NK-92 treated with Interleukin-12 subunit alpha and Interleukin-12 subunit beta, amount 100 ng/mL, for 24 hours (cell line): ENCODE measurements at places on chromosomes 4 and X.

- no peak for DNase-seq
Measured at GRCh38 chrX:132858018-132858417, 100.4 kb downstream of the HS6ST2 start.

- no peak for DNase-seq
Measured at GRCh38 chrX:46180258-46180687, 364.9 kb downstream of the ZNF674 start.

DNA sequence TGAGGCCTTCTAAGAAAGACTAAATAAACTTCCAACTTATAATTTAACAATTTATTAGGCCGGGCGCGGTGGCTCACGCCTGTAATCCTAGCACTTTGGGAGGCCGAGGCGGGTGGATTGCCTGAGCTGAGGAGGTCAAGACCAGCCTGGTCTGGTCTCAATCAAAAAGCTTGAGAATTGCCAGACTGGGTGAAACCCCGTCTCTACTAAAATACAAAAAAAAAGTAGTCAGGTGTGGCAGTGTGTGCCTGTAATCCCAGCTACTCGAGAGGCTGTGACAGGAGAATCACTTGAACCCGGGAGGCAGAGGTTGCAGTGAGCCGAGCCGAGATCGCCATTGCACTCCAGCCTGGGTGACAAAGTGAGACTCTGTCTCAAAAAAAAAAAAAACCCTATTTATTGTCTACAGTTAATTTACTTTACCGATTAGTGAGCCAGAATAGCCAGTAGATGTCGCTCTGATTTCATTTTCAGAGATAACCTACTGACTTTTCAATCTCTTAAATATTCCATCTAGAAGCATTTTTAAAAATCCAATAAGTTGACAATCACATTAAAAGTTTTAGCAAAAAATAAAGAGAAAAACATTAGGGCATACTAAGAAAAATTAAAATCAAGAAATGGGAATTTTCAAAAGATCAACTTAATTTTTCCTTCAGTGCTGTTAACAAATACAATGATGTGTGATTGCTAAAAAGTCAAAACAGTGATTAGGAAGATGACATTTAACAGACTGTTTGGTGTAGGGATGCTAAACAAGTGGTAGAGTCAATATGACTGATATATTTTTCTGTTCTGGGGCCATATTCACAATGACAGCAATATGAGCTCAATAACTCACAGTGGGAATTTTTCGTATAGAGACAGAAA is 4.3 kb upstream of the SHROOM3 start:
- DNase-seq = no peak

DNA sequence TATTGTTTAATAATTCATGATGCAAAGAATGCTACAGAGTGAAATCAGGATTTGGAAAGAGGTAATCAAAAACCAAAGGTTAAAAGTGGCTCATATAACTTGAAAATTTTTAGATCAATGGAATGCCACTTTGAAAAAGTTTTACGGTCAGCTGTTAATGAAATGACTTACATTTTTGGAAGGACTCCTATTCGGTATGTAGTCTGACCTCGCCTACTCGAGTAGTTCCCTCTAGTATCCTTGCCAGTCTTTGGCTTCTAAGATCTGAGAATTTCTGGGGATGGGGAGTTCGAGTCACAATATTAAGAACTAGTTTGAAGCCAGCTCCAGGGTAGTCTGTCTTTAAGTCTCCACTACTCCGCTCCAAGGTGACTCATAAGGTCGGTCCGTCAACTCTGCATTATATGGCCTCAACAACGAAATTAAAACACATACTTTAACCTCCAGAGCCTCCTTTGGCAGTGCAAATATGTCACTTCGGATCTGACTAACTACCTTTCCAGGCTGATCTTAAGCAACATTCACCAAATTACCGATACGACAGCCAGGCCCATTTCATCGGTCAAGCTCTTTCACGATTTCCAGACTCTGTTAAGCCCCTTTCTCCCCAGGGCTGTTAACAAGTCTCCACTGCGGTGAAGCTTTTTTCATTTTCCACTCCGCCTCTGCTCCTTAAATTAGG is 733 bp upstream of the NAA15 start:
- DNase-seq = no peak

DNA sequence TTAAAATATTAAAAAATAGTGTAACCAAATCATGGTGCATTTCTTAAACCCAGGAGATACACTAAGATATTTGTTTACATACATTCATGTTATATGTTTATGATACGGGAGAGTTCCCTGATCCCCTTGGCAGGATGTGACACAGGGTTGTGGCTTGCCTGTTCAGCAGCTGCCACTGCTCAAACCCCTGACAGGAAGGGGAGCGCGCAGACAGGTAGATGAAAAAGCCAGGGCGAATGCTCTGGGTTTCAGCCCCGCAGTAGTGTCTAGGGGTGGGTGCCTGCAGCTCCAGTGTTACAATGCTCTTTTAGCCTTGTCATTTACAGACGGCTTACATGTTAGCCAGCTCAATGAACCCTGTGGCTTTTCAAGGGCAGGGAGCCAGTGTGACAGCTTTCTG is 1343.8 kb upstream of the IGFBP7 start:
- DNase-seq = no peak

GRCh38 chr4:155822572-155822971 is 43.5 kb downstream of the ASIC5 start:
- no peak for DNase-seq

DNA sequence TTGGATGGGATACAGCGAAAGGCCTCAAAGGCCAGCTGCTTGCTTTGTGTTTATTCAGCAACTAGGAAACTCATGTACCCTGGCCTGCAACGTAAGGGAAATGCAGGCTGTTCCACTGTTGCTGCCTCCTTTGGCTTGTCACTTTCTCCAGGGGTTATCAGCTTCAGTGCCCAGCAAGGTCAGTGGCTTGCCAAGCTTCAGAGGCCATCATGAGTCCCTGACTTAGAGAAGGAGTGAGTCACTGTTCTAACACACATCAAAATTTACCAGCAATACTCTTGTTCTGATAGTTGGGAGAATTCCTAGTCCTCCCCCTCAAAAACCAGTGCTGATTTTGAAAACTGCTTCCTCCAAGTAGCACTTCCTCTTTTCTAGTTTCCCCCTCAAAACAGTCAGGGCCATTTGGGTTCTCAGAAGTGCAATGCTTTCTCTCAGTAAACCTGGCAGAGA is 250.8 kb downstream of the ARHGAP24 start:
- DNase-seq = no peak

DNA sequence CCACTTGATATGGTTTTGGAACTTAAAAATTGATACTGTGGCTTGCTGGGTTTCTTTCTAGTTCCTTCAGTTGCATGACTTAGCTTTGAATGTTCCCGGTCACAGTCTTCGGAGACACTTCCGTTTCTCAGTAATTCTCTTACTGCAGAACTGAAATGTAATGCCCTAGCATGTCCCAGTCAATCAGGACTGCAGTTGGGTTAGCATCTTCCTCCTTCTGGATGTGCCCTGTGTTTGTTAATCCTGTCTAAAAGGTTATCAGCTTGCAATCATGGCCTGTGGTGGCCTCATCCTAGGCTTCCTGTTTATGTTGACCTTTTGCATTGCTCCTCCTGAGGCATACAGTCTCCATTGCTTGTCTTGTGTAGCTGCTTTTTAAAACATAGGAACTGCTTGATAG is 275.9 kb downstream of the ARHGAP10 start:
- no peak for DNase-seq

DNA sequence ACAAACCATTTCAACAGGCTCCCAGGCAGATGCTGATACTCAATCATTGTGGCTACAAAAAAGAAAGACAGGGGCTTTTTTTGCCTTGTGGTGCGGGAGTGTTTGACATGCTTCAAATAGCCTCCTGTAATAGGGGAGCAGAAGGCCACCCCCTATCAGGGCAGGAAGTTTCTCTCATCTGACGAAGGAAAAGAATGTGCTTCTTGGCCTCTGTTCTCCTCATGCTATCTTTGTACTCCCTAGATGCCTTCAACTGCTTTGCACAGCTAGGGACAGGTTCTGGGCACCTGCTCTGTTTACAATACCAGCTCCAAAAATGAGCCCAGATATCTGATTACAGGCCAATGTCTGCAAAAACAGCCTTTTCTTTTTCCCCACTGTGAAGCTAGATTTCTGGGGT is 391.1 kb downstream of the STIM2 start:
- DNase-seq = no peak

GRCh38 chr4:130288576-130288975 is 1192.6 kb downstream of the C4orf33 start:
- DNase-seq = no peak

GRCh38 chr4:169802873-169803272 is 45.1 kb upstream of the HPF1 start:
- no peak for DNase-seq

- DNase-seq = no peak
Measured at GRCh38 chr4:107578321-107578720, 141.7 kb downstream of the PAPSS1 start.

GRCh38 chr4:137762591-137762990 is 230.3 kb upstream of the PCDH18 start:
- no peak for DNase-seq

- no peak for DNase-seq
Measured at GRCh38 chr4:7658341-7659204, 223.8 kb upstream of the PSAPL1 start.

GRCh38 chr4:162682651-162683050 is 484.0 kb downstream of the NAF1 start:
- no peak for DNase-seq

DNA sequence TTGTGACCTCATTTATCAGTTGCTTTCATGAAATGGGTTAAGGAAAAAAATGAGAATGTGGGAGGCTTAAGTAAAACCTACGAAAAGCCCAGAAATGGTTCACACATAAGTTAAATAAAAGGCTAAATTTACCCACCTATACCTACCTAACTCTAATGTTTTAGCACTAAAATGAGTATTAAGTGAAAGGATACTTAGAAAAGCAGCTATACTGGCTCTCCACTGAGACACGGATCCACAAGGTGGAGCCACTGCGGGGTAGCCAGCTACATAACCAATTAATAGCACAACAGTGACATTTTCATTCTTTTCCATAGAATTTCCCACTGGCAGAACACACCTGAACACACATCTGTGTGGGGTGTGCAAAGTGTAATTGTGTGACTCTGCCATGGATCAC is 101.9 kb downstream of the MAML3 start:
- peak; percentile 12 for DNase-seq

GRCh38 chrX:13652287-13652793 is 601 bp upstream of the TCEANC start:
- DNase-seq = no peak

DNA sequence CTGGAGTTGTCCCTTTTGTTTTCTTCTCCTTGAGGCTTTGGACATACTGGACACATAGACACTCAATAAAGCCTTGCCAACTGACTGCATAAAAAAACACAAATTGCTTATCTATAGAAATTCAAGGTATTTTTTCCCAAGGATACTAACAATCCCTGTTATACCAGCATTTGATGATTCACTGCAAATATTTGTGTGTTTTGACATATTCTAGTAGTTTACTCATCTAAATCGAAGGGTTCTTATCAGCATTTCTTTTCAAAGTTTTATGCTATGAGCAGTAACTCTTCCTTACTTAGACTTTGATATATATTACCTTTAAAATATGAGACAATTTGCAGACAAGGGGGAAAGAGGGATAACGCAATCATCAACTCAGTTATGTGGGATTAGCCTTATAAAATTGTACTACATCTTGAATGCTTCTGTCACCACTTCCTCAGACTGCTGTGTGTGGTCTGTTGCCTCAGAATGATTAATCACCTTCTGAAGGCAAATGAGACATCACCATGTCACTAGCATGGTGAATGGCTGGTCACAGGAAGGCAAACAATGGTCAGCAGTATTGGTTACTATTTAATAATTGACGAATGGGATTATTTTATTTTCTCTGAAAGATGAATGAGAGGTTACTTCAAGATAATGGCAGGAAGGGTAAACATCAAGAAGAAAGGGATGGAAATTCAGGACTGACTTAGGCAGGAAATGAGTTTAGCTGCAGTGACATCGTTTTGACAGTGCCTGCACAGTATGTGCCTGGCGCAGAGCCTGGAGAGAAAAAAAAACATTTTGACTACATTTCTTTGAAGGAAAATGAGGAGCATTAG is 544.3 kb upstream of the CNKSR2 start:
- DNase-seq = no peak

DNA sequence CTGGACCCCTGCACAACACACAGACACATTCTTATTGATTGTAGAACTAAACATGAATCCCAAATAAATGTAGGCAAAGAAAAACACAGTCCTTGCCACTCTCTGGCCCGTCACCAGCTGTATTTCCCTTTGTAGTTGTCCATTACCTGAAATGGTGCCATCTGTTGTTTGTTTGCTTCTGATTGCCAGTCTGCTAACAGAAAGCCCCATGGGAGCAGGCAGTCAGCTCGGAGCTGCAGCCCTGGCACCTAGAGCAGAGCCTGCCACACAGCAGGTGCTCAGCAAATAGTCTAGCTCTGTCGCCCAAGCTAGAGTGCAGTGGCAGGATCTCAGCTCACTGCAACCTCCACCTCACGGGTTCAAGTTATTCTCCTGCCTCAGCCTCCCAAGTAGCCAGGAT is 28.9 kb downstream of the CPLX1 start:
- DNase-seq = no peak

DNA sequence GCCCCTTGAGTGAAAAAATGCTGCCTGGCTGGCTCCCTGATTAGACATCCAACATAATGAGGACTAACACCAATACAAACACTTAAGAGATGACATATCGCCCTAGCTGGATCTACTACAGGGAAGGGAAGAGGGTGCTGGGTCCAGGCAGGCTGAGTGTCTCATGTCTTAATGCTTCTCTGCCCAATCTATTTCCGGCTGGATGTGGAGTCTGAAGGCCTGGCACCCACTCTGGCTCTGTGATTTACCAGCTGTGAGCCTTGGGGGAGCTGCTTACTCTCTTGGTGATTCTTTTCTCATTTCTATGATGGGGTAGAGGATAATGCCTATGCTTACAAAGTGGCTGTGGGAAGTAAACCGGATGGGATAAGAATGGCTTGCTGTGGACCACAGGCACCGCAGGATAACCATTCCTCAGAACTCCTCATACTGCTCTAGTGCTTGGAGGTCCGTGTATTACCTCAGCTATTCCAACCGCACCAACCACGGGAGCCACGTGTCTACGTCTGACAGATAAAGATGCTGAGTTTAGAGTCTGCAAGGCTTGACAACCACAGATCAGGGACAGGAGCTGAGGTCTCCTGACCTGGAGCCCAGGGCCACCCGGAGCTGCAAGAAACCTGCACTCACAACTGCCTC is 161.7 kb downstream of the AFAP1 start:
- no peak for DNase-seq

GRCh38 chrX:124045109-124045508 is 83.6 kb downstream of the STAG2 start:
- no peak for DNase-seq

DNA sequence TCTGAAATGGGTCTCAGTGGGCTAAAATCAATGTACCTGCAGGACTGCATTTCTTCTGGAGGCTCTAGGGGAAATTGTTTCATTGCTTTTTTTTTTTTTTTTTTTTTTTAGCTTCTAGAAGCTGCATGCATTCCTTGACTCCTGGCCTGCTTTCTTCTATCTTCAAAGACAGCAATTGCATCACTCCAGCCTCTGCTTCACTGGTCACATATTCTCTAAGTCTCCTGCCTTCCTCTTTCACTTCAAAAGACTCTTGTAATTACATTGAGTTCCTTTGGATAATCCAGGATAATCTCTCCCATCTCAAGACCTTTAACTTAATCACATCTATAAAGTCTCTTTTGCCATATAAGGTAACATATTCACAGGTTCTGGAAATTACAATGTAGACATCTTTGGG is 11.3 kb upstream of the PCYT1B start:
- no peak for DNase-seq
